ENCODE measurements at places on chromosomes 6 and 20.

DNA sequence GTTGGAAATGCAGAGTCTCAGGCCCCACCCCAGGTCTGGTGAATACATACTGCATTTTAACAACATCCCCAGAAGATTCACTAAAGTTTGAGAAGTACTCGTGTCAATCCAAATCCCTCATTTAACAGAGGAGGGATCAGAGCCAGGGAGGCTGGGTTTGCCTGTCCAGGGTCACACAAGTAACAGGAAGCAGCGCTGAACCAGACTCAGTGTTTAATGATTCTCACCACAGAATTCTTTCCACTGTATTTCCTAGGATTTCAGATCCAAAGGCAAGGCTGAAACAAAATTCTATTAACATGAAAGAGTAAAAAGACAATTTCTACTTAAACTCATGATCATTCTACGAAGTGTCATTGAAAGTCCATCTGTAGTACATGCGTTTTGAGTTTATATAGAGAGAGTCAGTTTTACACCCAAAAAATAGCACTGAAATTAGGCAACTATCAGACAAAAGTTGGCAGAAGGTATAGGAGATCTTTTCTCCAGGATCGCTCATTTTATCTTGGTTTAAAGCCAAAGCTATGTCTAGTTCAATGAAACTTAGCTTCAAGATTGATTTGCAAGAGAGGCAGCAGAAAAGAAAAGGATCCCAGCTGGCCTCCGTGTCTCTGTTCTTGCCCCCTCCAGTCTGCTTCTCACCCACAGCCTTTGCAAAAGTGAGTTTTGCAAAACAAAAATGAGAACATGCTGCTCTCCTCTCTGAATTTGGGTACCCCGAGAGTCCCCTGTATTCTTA, 6.0 kb upstream of the AGPAT4 start:
- DNase-seq = no peak

DNA sequence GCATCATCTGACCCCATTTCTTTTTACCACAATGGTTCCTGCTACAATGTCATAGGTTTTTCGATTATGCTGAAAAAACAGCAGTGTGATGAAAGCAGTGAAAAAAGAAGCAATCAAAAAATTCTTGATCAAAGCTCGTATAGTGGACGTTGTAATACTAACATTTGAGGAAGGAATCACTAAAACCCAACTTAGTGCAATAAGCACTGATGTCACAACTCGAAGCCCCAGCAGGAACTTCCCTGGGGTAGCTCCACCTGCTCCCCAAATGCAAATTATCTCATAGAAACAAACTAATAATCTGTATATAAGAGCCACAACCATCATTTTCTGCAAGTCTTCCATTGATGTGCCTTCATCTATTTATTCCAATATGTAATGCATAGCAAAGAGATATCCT, 285.6 kb upstream of the SGK1 start:
- DNase-seq = no peak

GRCh38 chr20:33132513-33133372, 35.2 kb upstream of the BPIFA2 start:
- DNase-seq = no peak

GRCh38 chr6:4169028-4169789, 33.8 kb upstream of the ECI2 start:
- no peak for DNase-seq

GRCh38 chr6:146598772-146599405, at the start of gene ADGB:
TSS of gene ADGB (plus strand) at chr6:146598972. CDS start at chr6:146599041, 69 bp downstream.
- DNase-seq = no peak

GRCh38 chr20:59414936-59415623, 114.7 kb downstream of the EDN3 start:
- no peak for DNase-seq

DNA sequence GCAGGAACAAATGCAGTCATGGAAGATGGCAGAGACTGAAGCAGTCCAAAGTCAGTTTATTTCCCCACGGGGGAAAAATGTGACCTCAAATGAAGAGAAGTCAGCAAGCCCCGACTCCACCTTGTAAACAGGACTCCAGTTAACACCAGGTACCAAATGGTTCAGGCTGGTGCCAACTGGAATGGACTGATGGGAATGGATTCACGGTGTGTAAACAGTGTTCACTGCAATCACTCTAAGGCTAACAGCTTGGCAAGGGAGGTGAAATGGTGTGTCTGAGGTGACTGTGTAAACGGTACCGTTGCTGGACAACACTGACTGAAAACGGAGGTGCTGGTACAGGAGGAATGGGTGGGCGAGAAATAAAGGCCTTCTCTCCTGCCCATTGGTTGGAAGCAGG, 12.0 kb downstream of the PLAGL2 start:
- DNase-seq = no peak

DNA sequence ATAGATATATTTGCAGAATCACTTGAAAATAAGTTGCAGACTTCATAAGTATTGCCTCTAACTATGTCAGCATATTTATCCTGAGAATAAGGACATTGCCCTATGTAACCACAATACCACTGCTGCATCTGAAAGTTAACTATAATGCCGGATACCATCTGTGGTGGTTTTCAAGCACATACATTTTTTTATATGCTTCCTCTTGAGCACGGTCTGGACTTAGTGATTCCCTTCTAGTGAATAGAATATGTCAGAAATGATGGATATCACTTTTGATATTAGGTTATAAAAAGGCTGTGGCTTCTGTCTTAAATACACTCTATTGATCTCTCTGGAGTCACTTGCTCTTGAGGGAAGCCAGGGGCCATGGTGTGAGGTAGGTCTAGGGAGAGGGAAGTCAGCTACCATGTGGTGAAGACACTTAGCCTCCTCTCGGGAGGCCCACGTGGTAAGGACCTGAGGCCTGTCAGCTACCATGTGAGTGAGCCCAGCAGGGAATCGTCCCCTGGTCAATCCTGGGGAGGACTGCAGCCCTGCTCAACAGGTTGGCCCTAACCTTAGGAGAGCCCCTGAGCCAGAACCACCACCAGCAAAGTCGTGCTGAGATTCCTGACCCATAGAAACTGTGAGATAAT, 57.5 kb downstream of the CCDC170 start:
- no peak for DNase-seq

- DNase-seq = no peak
These were observed 43.1 kb upstream of the NAA20 start for GRCh38 chr20:19973961-19974629.

GRCh38 chr6:45375449-45375848, 2.3 kb downstream of the SUPT3H start:
- DNase-seq = no peak

- DNase-seq = no peak
These were observed 42.3 kb downstream of the MOCS1 start for GRCh38 chr6:39891976-39892375.

DNA sequence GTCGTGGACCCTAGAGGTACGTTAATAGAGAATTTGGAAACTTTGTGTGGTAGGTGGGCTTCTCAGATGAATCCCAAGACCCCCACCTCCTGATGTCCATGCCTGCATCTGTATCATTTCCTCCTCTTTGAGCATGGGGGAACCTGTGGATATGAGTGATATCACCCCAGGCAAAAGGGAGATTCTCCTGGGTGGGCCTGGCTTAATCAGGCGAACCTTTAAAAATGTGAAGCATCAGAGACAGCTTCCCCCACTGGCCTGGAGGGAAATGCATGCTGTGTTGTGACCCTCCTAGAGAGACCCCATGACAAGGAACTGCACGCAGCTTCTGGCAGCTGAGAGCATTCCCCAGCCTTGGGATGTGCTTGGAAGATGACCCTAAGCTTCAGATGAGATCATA, 180.9 kb downstream of the MBOAT1 start:
- DNase-seq = no peak

GRCh38 chr6:155319902-155320301, 5.6 kb upstream of the TFB1M start:
- DNase-seq = no peak

- no peak for DNase-seq
These were observed at the start of gene PRRT1 for GRCh38 chr6:32151863-32152768. TSS of gene PRRT1 (minus strand) at chr6:32151939. CDS start at chr6:32151827, 112 bp downstream.

DNA sequence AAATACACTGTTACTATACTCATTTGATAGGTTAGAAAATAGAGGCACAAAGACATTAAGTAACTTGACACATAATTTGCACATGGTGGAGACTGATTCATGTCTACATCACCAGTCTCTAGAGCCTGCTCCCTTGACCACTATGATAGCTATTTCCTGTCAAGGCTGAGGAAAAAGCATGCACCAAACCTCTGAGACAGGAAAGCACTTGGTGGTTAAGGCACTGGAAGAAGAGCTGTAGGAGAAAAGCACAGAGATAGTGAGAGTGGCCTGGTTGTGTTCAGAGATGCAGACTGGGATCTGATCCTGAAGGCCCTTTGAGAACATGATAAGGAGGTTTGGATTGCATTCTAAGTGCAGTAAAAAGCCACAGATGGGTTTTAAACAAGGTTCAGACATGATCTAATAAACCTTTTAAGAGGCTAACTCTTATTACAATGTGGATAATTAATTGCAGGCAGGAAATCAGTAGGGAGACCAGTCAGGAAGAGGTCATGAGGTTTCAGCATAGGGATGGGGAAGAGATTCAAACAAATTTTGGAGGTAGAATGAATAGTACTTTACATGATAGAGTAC, 168.9 kb downstream of the PHF3 start:
- DNase-seq = no peak

DNA sequence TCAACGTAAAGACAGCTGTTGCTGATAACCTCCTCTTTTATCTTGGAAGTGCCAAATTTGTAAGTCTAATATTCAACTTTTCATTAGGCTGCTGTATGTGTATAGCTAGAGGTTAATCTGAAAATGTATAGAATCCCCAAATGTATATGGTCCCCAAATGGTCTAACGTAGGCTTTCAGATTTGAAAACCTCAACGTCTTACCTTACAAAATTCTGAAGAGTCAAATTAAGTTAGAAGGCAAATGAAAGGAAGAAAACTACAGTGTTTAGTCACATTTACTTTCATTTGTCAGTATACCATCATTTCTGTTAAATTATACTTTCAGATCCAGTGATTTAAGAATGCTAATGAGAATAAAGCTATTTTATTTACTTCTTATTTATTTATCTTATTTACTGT, 256.9 kb downstream of the ARHGAP18 start:
- DNase-seq = no peak

DNA sequence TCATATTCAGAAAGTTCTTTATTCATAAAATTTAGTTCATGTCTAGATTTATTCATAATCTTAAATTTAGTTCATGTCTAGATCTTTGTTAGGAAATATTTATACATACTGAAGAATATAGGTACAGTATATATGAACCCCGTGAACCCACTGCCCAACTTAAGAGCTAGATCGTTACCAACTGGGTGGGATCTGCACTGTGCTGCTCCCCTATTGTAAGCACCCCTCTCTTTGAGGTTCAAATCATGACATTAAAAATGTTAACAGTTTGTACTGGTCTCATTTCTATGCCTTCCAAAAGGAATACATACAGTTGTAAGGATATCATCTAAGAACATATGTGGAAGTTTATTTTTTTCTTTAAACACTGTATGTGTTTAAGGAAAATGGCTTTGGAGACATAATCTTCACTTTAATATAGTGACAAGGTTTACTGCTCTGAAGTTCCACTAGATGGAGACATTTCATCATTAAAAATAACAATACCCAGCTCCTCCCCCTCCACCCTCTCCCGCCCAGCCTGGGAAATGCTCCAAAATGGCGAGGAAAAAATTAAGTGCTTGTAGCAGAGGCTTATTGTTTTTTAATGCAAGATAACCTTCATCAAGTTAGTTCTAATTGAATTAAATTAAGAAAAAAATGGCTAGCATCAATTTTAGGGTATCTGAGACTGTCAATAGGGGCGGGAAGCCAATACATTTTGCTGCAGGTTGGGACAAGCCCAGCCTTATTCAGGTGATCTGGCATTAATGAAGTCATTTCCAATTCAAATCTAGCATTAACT, 104.1 kb upstream of the TRAF3IP2 start:
- DNase-seq = no peak

DNA sequence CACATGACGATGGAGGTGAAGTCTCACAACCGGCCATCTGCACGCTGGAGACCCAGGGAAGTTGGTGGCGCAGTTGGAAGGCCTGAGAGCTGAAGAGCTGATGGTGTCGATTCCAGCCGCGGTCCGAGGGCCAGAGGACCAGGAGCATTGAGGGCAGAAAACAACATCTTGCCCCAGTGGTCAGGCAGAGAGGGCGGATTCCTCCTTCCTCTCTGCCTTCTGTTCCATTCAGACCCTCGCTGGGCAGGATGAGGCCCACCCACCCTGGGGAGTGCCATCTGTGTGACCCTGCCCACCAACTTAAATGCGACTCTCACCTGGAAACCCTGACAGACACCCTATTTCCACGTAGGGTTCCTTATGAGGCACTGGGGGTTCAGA, 120.7 kb upstream of the PMEPA1 start:
- no peak for DNase-seq

- no peak for DNase-seq
These were observed 174.1 kb downstream of the ADAT2 start for GRCh38 chr6:143276436-143276835.

- DNase-seq = no peak
These were observed at the start of gene GJA10 for GRCh38 chr6:89894169-89894568. TSS of gene GJA10 (plus strand) at chr6:89894469. CDS start at chr6:89894469, 0 bp downstream.

GRCh38 chr20:58433759-58434158, 44.7 kb downstream of the VAPB start:
- no peak for DNase-seq

DNA sequence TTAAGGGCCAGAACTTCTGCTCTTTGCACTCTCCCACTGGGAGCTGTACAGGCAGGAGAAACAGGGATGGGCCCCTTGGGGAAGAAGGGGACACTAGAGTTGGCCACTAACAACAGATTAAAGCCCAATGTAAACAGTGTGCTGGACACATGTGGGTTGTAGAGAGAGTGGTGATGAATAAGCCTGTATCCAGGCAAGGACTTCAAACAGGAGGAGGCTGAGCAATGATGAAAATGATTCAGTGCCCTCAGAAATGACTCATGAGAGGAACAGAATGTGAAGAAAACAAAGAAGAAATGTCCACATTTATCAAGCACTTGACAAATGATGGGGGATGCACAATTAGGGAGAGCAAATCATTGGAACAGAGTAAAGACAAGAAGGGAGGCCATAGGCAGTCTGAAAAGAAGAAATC, 242.3 kb downstream of the TBX18 start:
- no peak for DNase-seq

DNA sequence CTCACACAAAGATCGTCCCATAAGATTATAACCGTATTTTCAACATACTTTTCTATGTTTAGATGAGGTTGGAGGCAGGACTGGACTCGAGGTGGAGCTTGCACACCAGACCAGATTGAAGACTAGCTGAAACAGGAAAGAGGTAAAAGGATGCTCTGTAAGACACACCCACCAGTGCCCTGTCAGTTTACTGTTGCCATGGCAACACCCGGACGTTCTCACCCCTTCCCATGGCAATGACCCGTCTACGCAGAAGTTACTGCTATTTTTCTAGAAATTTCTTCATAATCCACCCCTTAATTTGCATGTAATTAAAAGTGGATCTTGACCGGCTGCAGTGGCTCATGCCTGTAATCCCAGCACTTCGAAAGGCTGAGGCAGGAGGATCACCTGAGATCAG, 13.6 kb upstream of the SRSF6 start:
- no peak for DNase-seq

- DNase-seq = no peak
These were observed 39.4 kb downstream of the NOL7 start for GRCh38 chr6:13654496-13654895.

- DNase-seq = no peak
These were observed 333.0 kb downstream of the RFPL4B start for GRCh38 chr6:112680091-112680490.

Measured in stimulated activated CD8-positive, alpha-beta memory T cell treated with anti-CD3 and anti-CD28 coated beads, Interleukin-12 subunit alpha, Interleukin-12 subunit beta, amount 100 ng/mL, for 4 hours (primary cell).